Stimulated activated CD8-positive, alpha-beta memory T cell treated with anti-CD3 and anti-CD28 coated beads, Interleukin-12 subunit alpha, Interleukin-12 subunit beta, amount 100 ng/mL, for 1 hour (primary cell): ENCODE measurements at places on chromosomes 3 and 15.

DNA sequence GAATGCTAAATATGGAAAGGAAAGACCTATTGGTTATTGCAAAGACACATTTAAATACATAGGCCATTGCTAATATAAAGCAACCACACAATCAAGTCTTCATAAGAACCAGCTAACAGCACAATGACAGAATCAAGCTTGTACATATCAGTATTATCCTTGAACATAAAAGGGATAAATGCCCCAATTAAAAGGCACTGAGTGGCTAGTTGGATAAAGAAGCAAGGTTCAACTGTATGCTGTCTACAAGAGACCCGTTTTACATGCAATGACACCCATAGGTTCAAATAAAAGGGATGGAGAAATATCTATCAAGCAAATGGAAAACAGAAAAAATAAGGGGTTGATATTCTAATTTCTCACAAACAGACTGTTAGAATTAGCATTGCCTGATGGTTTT, 706.1 kb downstream of the EPHA3 start:
- DNase-seq = no peak

DNA sequence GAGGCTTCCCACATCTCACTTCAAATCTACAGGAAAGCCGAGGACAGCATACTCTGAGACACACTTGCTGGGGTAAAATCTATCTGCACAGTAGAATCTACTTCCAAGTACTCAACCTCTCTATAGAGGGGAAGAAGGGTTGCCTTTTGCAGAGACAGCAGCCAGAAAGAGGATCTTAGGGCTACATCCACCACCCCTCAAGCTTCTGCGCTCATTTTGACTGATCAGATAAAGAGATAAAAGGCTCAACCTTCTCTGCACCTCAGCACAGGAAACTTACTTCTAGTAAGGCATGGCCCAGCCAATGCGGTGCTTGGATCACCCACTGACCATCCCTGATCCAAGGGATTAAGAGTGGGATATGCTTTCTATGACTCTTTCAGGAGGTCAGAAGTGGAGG, 6.9 kb upstream of the SLC9A9 start:
- no peak for DNase-seq

DNA sequence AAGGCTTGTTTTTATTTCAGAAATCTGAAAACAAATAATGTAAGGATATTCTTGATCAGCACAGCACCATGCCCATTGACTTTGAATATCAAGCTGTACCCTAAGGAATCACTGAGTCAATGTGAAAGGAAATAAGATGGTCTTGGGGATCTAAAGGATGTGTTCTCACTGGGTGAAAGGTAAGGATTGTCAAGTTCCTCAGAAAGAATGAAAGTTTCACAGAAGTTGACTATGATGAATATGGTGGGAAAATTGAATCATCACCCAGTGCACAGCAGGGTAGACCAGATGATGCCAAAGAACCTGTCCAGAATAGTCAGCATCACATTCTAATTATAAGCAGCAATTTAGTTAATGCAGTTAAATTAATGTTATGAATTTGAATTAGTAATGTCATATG, 16.2 kb downstream of the ERC2 start:
- no peak for DNase-seq

DNA sequence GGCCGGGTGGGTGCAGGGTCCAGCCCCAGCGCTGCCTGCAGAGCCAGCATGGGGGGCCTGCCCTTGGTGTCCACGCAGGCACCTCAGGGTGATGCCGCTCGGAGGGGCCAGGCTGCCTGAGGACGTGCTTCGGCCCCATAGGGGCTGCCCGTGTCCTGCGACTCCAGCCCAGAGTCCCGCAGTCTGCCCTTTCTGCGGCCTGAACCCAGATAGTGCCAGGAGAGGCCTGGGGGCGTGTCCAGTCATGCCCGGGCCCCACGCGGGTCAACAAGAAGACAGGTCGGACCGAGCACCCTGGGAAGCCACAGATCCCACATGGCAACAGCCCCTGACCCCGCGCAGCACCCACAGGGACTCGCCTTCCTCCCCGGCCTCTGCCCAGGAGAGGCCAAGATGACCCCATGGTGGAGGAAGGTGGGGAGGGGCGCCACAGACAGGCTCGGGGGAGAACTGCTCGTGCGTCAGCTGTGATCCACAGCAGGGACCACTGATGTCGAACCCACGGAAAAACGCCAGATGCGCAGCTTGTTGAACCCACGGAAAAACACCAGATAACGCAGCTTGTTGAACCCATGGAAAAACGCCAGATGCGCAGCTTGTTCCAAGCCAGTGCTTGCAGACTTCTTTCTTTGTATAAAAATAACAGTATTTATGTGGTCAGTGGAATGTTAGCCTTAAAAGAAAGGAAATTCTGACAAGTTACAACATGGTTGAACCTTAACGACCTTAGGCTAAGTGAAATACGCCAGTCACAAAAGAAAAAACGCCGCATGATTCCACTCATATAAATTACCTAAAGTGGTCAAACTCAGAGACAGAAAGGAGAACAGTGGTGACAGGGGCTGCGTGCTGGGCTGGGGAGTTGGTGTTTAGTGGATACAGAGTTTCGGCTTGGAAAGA, 28.5 kb downstream of the CYFIP1 start:
- DNase-seq = no peak
